Occipital lobe (tissue), 3 donors: ENCODE measurements at places on chromosomes 5 and 9. TPM values are rescaled to one million over a fixed set of nuclear protein-coding genes. Genes with fewer than 3 reads are reported as not detected.

DNA sequence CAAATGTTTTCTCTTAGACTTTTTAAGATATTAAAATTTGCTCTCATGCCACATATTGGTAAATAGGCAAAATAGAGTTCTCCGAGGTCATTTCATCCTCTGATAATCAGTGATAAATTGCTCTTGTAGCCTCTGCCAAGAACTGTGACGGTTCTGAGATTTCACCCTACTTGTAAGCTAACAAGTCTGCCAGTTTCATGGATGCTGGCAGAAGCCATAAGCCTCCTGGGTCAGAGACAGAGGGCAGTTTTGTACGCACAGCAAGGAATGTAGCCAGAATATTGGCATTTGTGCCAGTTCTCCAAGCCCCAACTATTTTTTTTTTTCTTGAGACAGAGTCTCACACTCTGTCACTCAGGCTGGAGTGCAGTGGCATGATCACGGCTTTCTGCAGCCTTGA is 945.0 kb upstream of the WWC1 start:
- no peak for DNase-seq

DNA sequence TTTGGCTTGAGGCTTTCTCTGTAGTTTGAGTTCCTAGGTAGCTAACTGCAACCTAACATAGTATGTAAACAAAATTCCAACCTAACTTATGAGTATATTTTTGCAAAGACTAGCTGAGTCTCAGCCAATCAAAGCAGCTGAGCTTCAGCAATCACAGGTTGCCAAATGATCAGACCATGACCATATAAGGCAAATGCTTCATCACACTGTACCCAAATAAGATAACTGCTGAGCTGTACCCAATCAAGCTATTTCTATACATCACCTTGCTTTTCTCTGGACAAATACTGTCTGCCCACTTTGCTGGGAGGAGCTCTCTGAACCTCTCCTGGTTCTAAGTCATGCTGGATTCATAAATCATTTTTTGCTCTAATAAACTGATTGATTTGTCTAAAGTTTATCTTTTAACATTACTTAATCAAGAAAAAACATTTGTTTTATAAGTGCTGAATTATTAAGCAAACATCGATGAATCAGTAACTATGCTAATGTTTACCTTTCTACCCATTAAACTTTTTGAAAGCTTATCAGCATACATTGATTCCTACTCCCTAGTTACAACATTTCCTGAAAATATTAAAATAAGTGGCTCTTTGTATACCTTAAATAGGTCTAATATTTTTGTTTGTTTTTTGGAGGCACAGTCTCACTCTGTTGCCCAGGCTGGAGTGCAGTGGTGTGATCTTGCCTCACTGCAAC is 129.7 kb upstream of the PCA3 start:
- no peak for DNase-seq

- no peak for DNase-seq
Measured at GRCh38 chr5:143061161-143061945, 291.2 kb downstream of the ARHGAP26 start.

OXCT1 gene
- total RNA-seq, result 63.0 TPM

DNA sequence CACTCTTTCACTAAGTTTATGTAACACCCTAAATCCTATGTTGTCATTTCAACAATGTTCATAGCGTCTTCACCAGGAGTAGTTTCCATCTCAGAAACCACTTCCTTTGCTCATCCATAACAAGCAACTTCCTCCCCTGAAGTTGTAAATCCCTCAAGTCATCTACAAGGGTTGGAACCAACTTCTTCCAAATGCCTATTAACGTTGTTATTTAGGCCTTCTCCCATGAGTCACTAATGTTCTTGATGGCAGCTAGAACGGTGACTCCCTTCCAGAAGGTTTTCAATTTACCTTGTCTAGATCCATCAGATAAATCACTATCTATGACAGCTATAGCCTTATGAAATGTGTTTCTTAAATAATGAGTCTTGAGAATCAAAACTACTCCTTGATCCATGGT is 73.3 kb upstream of the TARS1 start:
- DNase-seq, result no peak

AMBP gene
- total RNA-seq, result 1.6 TPM

GRCh38 chr9:7216004-7216841 is 458.4 kb downstream of the KDM4C start:
- DNase-seq, result no peak

SEMA6A gene
- total RNA-seq, result 24.2 TPM

- DNase-seq, result no peak
Measured at GRCh38 chr5:157279605-157280239, 13.8 kb downstream of the CYFIP2 start.
